Muscle of back (tissue), 13 donors: ENCODE measurements at places on chromosomes 11 and 22. TPM values are rescaled to one million over a fixed set of nuclear protein-coding genes. Genes with fewer than 3 reads are reported as not detected.

The TBX1 gene
- polyA plus RNA-seq: 5.4 TPM

The CD3D gene
- polyA plus RNA-seq: not detected

The OR5AL1 gene
- not detected for polyA plus RNA-seq

The VSIG2 gene
- polyA plus RNA-seq: 1.1 TPM

The SAA4 gene
- polyA plus RNA-seq: not detected

The OR51I1 gene
- polyA plus RNA-seq: not detected

The SYCE3 gene
- not detected for polyA plus RNA-seq

The MUC5AC gene
- not detected for polyA plus RNA-seq

The RHOG gene
- polyA plus RNA-seq: 25.6 TPM

The DLG2 gene
- polyA plus RNA-seq: 12.2 TPM
